ENCODE measurements at places on chromosomes 12 and 14. TPM values are rescaled to one million over a fixed set of nuclear protein-coding genes. Genes with fewer than 3 reads are reported as not detected.

GRCh38 chr14:65098586-65098985, 3.7 kb downstream of the MAX start:
- DNase-seq: no peak

- DNase-seq: no peak
Observed at GRCh38 chr14:98941481-98941880, 330.5 kb downstream of the BCL11B start.

DNA sequence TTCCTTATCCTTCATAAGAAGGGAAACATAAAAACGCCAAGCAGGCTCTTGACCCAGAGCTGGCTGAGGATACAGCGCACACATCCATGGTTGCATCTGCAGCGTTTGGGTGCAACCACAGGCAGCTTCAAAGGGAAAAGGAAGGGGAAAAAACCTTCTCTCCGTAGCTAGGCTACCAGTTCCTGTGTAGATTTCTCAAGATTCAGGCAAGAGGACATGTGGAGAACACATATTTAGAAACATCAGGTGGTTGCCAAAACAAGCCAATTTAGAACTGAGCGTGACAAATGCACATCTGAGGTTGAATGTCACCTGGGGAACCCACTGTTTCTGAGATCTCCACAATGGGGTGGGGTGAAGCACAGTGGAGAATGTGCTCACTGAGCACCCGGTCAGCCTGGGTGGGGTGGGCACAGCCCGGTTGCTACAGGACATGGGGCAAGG, 78.3 kb upstream of the BDKRB2 start:
- no peak for DNase-seq

DNA sequence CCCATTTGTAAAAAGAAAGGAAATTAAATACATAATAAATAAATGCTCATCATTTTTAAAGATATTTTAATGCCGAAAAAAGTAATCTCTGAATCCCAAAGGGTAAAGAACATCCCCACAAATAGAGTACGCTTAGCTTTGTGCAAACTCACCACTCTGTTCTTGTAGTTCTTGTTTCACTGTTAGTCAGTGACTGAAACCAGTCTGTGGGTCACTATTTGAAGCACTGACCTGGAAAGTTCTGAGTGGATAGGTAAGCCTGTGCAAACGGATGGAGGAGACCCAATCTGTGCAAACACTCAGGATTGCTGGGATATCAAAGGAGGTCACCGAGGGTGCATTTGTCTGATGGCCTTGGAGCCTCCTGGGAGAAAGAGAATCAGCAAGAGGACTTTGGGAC, 68.1 kb upstream of the TSPAN11 start:
- DNase-seq: no peak

DNA sequence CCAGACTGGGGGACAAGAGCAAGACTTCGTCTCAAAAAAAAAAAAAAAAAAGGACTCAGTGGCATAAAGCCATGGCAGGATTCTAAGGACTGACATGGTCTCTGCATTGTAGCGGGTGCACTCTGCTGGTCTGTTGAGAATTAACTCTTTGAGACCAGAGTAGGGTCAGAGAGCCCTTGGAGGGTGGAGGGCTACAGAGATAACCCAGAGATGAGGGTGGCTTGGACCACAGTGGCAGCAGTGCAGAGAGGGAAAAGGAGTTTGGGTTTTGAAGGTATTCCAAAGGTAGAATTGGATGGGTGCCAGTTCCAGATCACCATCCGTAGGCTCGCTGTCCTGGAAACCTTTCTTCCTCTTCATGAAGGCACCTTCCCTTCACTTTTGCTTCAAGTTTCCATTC, 14.3 kb upstream of the DYNC1H1 start:
- DNase-seq: no peak

GRCh38 chr12:132285991-132286681, 43.3 kb downstream of the GALNT9 start:
- no peak for DNase-seq

DNA sequence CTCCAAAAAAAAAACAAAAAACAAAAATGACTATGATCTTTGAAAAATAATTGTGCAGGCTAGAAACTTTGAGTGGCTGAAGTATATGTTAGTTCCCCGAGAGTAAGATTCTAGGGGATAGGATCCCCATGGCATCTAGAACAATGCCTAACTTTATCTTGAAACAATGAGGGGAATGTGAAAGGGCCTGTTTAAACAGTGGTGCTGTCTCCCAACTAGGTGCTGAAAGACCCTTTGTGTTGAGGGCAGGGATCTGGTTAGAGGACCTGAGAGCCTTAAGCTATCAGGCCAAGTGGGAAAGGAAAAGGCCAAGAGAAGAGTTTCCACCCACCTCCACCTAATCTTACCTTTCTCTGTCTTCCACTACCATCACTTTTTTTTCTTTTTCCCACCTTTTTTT, 6.8 kb upstream of the YLPM1 start:
- no peak for DNase-seq

- no peak for DNase-seq
Observed at GRCh38 chr14:71729596-71729995, 202.6 kb upstream of the RGS6 start.

DNA sequence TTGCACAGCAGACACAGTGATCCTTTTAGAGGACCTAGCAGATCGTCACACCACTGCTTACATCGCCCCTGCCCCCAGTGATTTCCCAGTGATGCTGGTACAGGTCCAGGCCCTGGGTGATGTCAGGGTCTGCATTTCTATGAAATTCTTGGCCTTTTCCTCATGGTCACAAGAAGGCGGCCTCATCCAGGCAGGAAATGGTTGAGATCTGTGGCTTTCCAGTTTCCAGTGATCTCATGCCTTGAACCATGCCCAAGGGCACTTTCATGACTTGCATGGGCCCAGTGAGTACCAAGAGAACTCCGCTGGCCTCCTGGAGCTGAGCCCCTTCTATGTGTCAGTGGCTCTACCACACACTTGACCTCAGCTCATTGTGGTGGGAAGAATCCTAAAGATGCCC, 41.9 kb upstream of the BDKRB2 start:
- no peak for DNase-seq

- DNase-seq: peak; percentile 70
Observed at GRCh38 chr14:99654235-99654985, 9.5 kb downstream of the HHIPL1 start.

- DNase-seq: no peak
Observed at GRCh38 chr14:76595266-76595665, 166.0 kb upstream of the VASH1 start.

GRCh38 chr12:130362060-130362459, 24.4 kb downstream of the PIWIL1 start:
- DNase-seq: no peak

DNA sequence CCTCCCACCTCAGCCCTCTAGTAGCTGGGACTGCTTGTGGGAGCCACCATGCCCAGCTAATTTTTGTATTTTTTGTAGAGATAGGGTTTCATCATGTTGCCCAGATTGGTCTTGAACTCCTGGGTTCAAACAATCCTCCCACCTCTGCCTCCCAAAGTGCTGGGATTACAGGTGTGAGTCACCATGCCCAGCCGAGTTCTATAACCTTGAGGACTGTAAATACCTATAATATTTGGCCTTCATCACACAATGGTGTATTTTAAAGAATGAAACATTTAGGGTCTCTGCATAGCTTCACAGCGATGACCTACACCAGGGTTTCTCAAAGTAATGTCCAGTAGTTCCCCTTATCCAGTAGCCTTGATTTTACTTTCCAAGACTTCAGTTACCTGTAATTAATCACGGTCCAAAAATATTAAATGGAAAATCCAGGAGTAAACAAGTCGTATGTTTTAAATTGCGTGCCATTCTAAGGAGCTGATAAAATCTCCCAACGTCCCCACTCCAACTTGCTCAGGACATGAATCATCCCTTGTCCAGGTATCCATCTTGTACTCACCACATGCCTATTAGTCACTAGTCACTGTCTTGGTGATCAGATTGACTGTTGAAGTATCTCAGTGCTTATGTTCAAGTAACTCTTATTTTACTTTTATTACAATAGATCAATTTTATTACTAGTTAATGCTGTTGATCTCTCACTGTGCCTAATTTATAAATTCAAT, 368.2 kb downstream of the BTG1 start:
- DNase-seq: no peak

GRCh38 chr12:81337886-81338285, 260.0 kb downstream of the ACSS3 start:
- DNase-seq: no peak

DNA sequence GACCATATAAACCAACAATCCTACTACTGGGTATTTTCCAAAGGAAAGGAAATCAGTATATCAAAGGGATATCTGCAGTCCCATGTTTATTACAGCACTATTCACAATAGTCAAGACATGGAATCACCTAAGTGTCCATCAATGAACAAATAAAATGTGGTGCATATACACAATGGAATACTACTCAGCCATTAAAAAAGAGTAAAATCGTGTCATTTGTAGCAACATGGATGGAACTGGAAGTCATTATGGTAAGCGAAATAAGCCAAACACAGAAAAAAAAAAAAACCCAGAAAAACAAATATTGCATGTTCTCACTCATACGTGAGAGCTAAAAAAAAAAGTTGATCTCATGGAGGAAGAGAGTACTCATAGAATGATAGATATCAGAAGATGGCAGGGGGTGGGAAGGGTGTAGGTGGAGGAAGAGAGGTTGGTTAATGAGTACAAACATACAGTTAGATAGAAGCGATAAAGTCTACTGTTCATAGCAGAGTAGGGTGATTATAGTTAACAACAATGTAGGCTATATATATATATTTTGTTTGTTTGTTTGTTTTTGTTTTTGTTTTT, 49.3 kb downstream of the BCAT1 start:
- no peak for DNase-seq

- DNase-seq: no peak
Observed at GRCh38 chr14:51677266-51677665, 25.6 kb downstream of the FRMD6 start.

- DNase-seq: no peak
Observed at GRCh38 chr12:69851976-69852375, 26.9 kb downstream of the MYRFL start.

MSRB3 gene
- 53.8 TPM for total RNA-seq

SPTSSA gene
- 6.9 TPM for total RNA-seq

C14orf119 gene
- 12.3 TPM for total RNA-seq

LLPH gene
- 7.1 TPM for total RNA-seq

DHRS1 gene
- total RNA-seq: 51.2 TPM

ESRRB gene
- total RNA-seq: not detected

ASCL1 gene
- not detected for total RNA-seq

KRT74 gene
- total RNA-seq: not detected

POLR3B gene
- total RNA-seq: 9.1 TPM

ESPL1 gene
- total RNA-seq: 0.12 TPM

CLEC4D gene
- 0.30 TPM for total RNA-seq
